Omental fat pad (tissue), 4 donors: ENCODE measurements at places on chromosomes 5 and 9.
A peak's percentile ranks its signal among the peaks of the same experiment; 100 is the strongest.

DNA sequence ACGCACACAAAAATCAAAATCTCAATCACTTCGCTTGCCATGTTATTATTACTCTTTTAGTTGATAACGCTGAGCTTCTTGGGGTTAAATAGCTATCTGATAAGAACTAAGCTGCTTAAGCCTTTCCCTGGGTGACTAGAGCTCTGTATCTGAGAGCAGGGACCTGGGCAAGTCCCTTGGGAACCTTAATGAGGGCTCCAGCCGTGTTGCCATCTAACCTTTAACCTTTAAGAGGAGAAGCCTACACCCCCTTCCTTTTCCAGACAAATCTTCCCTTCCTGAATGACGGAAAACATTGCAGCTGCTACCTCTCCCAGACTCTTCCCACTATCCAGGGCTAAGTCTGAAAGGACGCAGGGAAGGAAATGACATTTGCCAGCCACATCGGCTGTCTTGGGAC is 216.5 kb upstream of the RAI14 start:
- no peak for DNase-seq

- DNase-seq: no peak
Observed at GRCh38 chr9:27351438-27351837, 54.5 kb upstream of the EQTN start.

- DNase-seq: no peak
Observed at GRCh38 chr9:99026956-99027298, 78.0 kb upstream of the TGFBR1 start.

DNA sequence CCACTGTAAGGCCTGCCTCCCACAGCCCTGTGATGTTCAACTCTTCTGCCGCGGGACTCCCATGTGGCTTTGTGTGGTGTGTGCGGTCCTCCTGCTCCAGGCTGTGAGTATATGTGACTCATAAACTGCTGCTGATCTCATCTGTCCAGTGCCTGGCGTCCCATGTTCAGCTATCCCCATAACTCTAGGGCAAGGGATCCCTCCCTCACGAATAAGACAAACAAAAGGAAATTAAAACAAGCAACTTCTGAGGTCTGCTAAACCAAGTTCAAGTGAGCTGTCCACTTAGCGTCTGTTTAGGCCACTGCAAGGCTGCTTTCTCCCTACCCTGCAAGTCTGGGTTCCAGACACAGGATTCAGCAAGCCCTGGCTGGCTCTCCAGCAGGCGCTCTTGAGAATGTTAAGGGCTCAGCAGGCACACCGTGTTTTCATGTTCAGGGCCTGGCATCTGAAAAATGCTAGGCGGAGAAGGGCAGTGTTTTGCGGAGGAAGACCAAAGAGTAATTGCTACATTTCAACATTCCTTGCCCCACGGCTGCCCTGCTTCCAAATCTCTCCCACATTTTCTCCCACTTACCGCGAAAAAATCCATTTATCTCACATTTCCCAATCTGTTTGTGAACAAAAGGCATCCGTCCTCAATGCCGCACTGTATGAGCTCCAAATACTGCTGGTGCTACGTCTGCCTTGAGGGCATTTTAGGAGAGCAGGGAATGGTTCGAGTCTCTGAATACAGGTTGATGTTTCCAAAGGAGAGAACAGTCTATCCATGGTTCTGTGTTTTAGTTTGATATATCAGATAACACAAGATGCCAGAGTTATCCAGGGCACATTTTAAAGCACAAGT is 280.2 kb downstream of the SEMA5A start:
- DNase-seq: no peak

GRCh38 chr9:124054582-124055227 is 43.1 kb downstream of the LHX2 start:
- DNase-seq: no peak

DNA sequence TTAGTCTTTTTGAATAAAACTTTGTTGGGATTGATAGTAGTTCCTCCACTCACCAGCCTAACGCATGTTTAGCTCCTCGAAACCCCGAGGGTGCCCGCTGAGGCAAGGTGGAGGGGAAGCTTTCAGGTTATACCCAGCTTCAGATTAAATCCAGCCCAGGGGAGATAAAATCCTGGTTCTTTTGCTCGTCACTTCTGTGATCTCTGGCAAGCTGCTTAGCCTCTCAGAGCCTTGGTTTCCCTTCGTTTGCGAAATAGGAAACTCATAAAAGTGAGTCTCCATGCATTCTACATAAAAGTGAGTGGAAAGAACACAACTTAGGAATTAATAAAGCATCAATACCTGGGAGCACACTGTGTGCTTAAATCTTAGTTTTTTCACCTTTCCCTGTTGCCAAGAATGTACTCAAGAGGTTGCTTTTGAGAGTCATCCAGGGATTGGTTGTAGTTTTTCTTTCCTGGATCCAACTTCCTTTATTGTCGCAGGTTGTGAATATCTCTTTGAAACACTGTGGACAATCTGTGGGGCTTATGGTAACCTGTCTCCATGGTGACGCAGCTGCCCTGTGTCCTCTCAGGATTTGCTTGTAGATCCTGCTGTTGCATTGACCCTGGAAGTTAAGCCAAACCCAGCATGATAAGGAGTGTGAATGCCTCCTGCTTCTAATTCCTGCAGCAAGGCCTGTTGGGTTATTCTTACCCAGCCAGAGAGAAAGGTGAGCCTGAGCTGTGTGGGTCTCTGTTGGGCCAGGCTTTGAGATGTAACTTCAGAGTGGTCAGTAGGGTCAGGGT is 2.0 kb downstream of the GALNT12 start:
- DNase-seq: no peak

GRCh38 chr5:8349855-8350254 is 480.9 kb downstream of the MTRR start:
- no peak for DNase-seq

GRCh38 chr5:110219769-110220168 is 506.7 kb downstream of the TMEM232 start:
- DNase-seq: no peak

DNA sequence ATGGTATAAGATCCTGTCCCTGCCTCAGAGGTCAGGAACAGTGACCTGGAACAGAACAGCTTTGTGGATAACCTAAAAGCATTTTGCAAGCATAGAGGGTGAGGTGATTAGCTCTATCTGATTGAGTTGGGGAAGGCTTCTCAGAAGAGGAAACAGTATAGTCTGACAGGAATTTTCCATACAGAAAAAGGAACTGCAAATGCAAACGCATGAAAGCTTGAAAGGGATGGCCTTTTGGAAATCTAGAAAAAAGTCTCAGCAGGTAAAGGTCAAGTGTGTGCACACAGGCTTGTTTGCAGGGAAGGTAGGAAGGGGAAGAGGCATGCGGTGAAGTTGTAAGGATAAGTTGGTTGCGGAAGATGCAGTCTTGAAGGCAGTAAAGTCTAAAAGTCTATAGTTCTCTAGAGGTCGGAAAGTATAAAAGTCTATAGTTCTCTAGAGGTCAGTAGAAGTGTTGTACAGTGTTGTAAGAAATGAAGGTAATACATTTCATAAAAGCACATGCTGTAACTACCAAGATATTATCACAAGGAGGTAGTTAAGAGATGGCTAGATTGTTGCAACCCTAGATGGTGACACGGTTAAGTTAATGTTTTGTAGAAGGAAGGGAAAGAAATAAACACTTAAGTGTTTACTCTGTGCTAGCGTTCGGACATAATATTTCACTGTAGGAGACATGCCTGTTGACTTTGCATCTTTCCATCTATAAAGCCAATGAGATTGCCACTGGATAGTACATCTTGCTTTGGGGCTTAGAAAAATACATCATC is 16.7 kb upstream of the HSPB3 start:
- DNase-seq: no peak

GRCh38 chr5:141628175-141628788 is 8.4 kb downstream of the HDAC3 start:
- DNase-seq: no peak

DNA sequence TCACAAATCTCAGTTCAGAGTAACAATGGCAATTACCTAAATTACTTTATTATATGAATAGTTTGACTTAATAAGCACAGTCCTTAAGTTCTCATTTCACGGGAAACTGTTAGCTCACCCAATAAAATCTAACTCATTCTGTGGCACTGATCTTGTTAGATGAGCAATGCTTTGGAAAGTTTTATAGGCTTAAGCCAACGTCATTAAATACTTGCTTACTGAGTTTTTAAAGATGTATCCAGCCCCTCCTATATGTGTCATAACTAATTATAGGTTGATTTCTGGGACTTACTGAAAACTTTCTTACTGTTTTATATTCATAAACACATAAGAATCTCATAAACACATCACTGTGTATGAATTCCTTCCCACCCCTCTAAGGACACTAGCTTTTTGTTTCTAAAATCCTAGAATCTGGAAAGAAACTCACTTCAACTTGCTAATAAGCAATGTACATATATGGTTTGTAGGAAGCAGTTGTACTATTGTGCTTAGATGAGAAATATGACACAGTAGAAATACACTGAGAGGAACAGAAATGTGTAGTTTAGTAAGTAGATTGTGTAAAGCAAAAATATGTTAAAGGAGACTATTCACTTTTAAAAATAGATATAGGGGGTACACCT is 14.1 kb upstream of the MARCOL start:
- no peak for DNase-seq

DNA sequence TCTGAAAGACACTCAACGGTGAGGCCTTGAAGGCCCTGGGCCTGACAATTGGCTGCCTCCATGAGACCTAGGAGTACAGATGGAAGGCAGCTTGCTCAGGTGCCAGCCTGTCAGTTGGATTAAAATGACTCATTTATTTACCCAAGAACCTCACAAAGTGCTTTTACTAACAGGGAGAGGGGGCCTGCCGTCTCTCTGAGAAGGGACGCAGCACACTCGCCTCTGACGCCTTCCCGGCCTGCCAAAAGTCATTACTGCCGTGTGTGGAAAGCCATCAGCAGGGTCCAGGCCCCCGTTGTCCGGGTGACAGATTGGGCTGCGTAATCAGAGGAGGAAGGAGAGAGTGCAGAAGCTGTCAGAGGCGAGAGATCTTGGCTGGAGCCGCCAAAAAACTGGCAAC is 32.4 kb downstream of the DDX31 start:
- no peak for DNase-seq

- no peak for DNase-seq
Observed at GRCh38 chr9:134459573-134459972, 133.3 kb downstream of the RXRA start.

DNA sequence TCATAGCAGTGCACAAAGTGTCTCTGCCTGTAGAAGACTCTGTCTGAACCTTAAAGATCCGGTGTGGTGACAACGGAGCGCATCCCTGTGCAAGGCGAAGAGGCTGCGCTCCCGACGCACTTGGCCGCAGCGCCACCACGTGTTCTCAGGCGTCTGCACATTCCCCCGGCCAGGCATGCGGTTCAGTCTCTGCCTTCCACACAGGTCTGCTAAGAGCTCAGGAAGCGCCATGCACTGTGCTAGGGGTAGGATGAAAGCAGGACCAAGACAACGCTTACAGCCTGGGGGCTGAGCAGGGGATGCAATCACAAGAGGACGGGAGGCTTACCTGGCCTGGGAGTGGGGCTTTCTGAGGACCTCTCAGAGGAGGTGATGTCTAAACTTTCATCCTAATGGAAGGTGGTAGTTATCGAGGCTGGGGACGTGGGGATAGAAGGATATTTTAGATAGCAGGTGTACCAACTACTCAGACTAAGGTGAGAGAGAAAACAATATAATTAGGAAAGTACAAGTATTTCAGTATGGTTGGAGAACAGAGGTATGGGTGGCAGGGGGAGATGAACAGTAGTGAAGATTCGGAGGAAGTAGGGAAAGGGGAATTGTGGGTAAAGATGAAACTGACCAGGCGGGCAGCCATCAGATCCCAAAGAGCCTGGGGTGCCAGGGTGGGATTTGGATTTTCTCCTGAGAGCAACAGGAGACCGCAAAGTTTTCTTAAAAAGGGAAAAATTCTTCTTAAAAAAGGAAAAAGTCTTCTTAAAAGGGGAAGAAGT is 13.3 kb downstream of the CAPSL start:
- peak; percentile 37 for DNase-seq

- no peak for DNase-seq
Observed at GRCh38 chr5:170206216-170206615, 26.6 kb upstream of the C5orf58 start.

- DNase-seq: no peak
Observed at GRCh38 chr5:151427258-151427657, 20.1 kb upstream of the SLC36A1 start.

DNA sequence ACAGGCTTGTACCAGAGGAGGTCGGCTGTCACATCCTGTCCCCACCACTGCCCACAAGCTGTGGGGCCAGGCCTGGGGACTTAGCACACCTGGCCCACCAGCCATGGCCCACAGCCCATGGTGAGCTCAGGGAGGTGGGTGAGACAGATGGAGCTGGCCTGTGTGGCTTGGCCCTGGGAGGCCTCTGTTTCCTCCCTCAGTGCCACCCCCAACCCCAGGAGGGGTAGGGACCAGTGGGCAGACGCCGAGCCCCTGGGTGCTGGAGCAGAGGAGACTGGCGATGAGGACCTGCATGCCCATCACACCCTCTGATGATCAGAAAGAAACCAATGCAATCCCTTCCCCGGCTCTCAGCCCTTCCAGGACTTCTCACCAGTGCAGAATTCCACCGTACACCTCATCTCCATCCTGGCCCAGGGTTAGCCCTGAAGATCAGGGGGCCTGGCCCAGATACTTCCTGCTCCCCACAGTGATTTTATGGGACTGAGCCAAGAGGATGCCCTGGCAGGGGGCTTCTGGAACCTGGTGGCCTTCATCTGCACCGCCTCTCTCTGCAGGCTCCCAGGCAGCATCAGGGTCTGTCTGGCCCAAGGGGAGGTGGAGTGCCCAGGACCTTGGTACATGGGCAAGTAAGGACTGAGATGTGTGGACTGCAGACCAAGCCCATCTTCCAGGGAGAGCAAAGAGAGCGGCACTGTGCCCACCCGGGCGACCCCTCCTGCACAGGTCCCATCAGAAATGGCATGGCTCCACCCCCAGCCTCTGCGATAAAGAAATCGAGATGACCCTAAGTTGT is 16.9 kb upstream of the NKD2 start:
- DNase-seq: no peak

GRCh38 chr9:88198341-88198807 is 60.1 kb upstream of the SPATA31C2 start:
- DNase-seq: no peak

- no peak for DNase-seq
Observed at GRCh38 chr5:1771149-1772065, 28.2 kb downstream of the MRPL36 start.

- DNase-seq: no peak
Observed at GRCh38 chr5:88659529-88660263, 223.3 kb downstream of the MEF2C start.

- no peak for DNase-seq
Observed at GRCh38 chr5:592158-592557, 20.0 kb upstream of the CEP72 start.

GRCh38 chr5:75664979-75665378 is 52.3 kb downstream of the POC5 start:
- DNase-seq: no peak

DNA sequence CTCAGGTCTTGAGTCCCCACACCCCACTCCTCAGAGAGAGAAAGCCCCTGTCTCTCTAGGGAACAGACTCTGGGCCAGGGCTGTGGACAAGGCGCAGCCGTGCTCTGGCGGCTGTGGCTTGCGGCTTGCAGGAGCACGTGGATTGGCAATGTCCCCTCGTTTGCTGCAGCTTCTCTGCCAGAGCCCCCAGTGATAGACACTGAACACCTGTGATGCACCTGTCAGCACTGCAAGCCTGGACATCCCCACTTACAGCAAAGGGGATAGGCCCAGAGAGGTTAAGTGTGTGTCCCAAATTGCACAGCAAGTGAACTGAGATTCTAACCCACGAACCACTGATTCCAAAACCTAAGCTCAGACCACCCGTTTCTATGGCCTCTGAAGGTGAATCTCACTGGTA is 7.0 kb downstream of the GFI1B start:
- no peak for DNase-seq

- DNase-seq: no peak
Observed at GRCh38 chr9:5869315-5870019, 21.2 kb upstream of the MLANA start.
